ENCODE measurements at places on chromosomes 4 and X.

GRCh38 chr4:98518559-98519267 is 139.7 kb downstream of the TSPAN5 start:
- DNase-seq, result no peak

DNA sequence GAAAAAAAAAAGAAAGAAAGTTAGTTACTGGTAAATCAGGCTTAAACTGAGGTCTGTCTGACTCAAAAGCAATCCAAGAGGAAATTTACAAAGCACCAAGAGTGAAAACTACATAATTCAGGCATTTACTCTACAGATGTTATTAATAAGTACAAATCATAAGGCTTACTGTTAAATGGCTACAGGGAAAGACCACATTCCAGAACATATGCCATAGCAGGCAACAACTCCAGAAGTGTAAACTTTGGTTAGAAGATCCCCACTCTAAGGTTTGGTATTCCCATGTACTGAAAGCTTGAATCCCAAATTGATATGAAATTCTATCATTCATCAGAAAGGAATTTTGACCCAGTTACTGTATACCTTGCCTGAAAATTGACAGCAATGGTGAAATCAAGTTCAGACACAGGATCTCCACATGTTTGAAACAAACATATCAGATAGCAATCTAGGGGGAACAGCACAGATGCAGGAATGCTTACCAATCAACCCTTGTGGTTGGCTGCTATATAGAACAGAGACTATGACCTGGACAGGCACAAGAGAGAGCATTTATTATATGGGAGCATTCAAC is 6.6 kb downstream of the USP26 start:
- DNase-seq, result no peak

- DNase-seq, result no peak
These were observed 651.4 kb downstream of the IQCM start for GRCh38 chr4:149164282-149164681.

GRCh38 chr4:77120886-77121508 is 36.0 kb upstream of the CCNG2 start:
- DNase-seq, result no peak

- DNase-seq, result no peak
These were observed 49.9 kb downstream of the TBC1D9 start for GRCh38 chr4:140706276-140706625.

GRCh38 chr4:168844353-168845049 is 165.6 kb downstream of the CBR4 start:
- DNase-seq, result no peak

- no peak for DNase-seq
These were observed at the start of gene RAB33A for GRCh38 chrX:130171446-130172126. Gene RAB33A, plus strand, starts transcription at chrX:130171962. Its CDS starts 101 bp downstream, at chrX:130172063.

GRCh38 chr4:40688446-40689095 is 58.9 kb upstream of the RBM47 start:
- no peak for DNase-seq

- no peak for DNase-seq
These were observed 18.2 kb upstream of the PLAC1 start for GRCh38 chrX:134676436-134676835.

DNA sequence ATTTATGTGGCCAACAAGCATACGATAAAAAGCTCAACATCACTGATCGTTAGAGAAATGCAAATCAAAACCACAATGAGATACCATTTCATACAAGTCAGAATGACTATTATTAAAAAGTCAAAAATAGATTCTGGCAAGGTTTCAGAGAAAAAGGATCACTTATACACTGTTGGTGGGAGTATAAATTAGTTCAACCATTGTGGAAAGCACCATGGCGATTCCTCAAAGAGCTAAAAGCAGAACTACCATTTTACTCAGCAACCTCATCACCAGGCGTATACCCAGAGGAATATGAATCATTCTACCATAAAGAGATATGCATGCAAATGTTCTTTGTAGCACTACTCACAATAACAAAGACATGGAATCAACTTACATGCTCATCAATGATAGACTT is 478.7 kb upstream of the GALNTL6 start:
- no peak for DNase-seq

DNA sequence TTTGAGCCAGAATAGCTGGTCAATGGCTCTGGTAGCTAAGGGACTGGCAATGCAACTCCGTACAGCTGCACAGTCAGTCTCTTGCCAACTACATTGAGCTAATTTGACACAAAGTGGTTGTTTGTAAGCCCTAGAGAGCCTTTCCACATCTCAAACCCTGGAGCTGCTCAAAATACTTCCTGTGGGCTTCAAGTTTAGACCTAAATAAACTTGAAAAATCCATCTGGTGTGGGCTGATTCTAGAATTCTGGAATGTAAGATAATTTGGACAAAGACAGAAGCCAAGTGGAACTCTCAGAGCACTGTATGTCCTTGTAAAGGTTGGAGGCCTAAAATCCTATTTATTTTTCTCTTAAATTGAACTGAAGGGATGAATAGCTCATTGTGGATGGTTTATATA is 380.8 kb downstream of the SPRY1 start:
- DNase-seq, result no peak

DNA sequence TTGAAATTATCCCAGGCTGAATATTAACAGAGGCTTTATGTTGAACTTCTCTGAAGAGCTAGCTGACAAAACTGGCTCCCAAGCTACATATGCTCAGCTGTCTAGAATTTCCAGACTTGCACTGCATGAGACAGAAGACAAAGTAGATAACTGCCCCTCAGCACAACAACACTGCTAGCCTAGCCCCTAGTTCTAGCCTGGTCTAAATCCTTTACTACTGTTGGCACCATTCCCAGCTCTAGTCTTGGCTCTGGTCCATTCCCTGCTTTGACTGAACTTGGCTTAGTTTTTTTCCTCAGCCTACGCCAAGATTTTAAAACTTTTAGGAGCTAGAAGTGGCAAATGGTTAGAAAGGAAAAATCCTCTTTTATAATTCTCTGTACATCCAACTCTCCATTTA is 7.6 kb upstream of the OPHN1 start:
- no peak for DNase-seq

GRCh38 chrX:153726286-153727122 is 1.8 kb downstream of the ABCD1 start:
- no peak for DNase-seq

- no peak for DNase-seq
These were observed 89.7 kb downstream of the SLC10A7 start for GRCh38 chr4:146432065-146432464.

DNA sequence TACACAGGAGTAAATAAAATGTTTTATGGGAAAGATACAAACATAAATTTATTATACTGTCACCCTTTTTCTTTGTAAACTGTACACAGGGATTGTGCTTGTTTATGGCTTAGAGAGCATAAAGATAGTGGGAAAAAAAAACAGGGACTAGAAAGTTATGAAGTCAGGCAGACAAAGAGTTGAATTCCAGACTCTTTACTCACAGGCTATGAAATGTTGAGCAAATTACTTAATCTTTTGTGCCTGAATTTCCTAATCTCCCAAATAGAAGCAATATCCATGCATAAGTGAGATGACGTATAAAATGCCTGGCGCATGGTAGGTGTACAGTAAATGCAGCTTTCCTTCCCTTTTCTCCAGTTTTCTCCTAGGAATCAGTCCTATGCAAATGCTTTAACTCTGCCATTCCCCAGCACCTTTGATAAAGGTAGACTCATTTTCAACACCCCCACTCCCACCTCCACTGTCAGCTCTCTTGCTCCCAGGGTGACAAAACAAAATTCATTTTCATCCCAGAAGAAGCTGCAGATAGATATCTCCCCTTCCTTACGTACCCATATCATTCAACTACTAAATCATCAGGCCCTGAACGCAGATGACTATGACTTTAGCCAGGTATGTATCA is 44.5 kb upstream of the BTC start:
- no peak for DNase-seq

DNA sequence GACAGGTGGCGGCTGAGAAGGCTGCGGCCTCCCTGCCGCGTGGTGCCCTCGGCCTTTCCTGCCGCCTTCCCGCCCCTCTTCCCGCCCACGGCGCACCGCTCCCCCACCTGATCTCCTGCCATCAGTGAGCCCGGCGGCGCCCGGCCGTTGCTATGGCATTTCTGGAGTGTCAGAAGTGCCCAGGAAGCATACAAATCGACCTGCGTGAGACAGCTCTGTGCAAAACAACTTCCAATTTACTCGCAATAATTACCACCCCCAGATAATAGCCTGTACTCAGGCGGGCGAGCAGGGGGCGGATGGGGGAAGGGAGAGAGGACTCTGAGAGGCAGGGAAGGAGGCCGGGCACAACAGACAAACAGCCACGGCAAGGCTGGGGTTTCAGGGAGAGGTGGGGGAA is 16.6 kb upstream of the ERCC6L start:
- DNase-seq, result no peak

DNA sequence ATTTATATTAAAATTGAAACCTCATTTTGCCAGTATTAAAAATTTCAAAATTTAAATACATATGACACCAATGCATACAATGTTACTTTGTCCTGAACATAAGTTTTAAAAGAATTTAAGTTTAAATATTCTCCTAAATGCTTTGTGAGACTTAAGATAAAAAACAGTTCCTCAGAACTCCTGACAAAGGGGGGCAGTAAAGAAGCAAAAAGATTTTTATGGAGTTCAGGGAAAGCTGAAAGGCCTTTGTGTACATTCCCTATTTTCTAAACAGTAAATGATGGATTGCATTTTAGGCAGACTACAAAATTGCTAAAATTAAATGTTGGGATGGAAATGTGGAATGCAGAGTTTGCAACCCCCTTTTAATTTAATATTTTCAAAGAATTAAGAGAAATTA is 81.7 kb downstream of the SNCA start:
- no peak for DNase-seq

DNA sequence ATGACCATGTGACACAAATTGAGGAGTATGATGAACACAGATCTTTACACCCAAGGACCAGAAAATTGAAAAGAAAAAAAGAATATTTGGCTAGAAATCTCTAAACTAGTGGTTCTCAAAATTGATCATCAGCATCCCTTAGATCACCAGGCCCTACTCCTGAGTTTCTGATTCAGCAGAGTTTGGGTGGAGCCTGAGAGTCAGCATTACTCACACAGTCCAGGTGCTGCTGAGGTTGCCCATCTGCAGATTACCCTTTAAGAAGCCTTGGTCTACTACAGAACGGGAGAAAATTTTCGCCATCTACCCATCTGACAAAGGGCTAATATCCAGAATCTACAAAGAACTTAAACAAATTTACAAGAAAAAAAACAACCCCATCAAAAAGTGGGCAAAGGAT is 182.8 kb downstream of the MOSPD2 start:
- no peak for DNase-seq

DNA sequence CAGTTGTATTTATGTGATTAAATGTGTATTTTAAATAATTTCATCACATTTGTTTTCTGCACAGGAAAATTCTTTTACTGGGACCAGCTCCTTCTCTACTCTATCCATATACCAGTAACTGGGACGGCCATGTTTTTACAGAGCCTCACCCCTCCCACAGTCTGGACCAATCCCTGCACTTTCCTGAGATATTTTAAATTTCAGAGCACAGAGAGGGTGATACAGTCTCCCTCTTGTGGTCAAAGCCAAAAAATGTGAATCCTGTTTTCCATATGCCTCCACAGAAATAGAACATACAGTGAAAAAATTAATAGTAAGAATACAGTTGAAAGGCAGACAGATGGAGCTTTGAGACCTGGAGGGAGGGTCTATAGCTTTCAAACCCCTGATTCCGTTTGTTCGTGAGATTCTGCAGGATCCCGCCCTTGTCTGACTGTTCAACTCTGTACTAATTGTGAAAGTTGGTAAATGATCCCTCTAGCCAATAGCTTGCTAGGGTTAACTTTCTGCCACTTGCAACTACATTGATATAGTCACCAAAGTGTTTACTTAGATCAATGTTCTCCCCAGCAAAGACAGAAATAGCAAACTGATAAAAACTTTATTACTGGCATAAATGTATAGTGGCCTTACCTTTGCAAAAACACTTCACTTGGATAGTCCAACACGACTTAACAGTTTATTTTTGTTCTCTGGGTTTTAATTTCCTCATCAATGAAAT is 172.2 kb downstream of the PPARGC1A start:
- DNase-seq, result no peak

GRCh38 chr4:2482693-2483092 is 13.8 kb downstream of the RNF4 start:
- no peak for DNase-seq

GRCh38 chr4:146998157-146998556 is 52.5 kb upstream of the TTC29 start:
- no peak for DNase-seq

- no peak for DNase-seq
These were observed 176.2 kb downstream of the RAPGEF2 start for GRCh38 chr4:159279084-159279483.

GRCh38 chrX:51697397-51697796 is 12.9 kb upstream of the CENPVL1 start:
- DNase-seq, result no peak

DNA sequence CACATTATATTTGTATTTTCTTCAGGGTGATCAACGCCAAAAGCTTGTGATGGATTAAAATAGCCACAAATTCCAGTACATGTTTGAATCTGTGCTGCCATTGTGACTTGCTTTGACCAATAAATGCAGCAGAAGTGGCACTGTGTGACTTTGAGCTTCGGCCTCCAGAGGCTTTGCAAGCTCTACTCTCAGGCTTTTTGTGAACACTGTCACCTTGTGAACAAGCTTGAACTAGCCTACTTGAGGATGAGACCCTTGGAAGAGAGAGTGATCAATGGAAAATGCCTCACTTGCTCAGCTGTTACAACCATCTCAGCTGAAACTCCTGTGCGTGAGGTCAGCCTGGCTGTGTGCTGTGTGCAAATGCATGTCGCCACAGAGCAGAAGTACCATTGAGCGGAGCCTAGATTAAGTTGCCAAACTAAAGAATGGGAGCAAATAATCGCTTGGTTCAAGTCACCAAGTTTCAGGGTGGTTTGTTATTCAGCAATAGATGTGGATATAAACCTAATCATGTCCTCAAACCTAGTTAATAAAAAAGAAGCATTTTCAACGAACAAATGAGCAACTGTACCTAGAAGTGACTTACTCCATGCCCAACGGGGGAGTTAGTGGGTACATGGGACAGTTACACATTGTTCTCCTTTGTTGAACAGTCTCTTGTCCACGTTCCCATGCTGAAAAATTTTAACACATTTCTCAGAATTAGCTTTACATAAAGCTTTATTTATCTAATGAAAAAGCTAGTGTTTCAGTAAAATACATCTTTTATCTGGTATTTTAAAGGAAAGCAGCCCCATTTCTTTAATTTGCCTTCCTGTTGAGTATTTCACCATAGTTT is 23.5 kb downstream of the NOA1 start:
- DNase-seq, result no peak

GRCh38 chrX:47578692-47579091 is 3.5 kb upstream of the TIMP1 start:
- no peak for DNase-seq

GRCh38 chr4:151407466-151408379 is 1.3 kb upstream of the FHIP1A start:
- DNase-seq, result no peak

DNA sequence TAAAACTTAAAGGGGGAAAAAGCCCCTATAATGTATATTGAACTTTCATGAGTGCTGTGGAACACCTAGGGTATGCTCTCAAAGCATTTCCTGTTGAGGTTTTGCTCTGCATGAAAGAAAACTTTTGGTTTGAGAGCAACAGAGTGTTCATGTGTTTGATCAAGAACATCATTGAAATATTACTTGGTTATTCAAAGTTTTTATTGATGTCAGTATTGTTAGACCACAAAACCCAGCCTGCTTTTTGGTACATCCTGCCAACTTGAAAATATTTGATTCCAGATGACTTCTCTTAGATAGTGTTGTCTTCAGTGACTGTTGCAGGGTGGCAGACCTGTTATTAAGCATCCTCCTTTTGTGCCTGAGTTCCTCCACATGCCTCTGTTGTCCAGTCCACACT is 68.0 kb downstream of the N4BP2 start:
- DNase-seq, result no peak
